Stimulated activated CD4-positive, alpha-beta T cell treated with anti-CD3 and anti-CD28 coated beads, TNF-alpha, amount 100 ng/mL, for 24 hours (primary cell): ENCODE measurements at places on chromosomes 3 and 15.

DNA sequence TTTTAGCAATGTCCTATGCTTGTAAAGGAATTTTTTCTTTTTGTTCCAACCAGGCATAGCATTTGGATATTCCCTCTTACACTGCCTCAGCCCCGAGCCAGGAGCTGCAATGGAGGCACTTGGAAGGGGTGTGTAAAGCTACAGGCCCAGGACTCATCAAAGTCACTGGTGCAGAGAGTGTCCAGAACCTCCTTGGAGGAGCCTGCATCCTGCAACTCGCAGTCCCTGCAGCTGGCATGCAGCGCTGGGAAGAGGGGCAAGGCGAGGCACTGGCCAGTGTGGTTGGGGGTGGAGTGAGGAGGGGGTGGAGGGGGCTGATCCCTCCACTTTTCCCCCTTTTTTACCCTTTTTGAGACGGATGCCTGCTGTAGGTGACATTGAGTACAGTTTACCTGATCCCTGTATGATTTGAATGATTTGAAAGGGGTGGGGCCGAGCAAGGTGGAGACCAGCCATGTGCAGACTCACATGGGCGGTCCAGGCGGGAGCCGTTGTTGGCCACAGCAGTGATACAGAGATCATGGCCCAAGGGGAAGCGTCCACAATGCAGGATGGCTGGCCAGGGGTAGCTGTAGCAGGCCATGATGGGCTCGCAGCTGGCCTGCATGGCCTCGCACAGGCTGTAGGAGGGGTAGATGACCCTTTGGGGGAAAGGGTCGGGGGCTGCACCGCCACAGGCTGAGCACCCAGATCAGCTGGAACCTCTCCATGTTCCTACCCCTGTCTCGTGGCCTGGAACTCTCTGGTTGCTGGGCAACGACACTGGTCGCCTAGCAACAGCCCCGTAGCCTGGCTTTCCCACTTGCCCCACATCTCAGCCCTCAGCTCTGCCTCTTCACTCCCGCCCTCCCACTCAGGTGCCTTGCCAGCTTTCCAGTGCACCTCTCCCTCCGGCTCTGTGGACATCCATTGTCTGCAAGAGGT is 7.9 kb downstream of the P4HTM start:
- no peak for DNase-seq

GRCh38 chr3:102068327-102068726 is 219.0 kb downstream of the NFKBIZ start:
- no peak for DNase-seq

- no peak for DNase-seq
These were observed 363 bp downstream of the EMC3 start for GRCh38 chr3:9986230-9986725.

DNA sequence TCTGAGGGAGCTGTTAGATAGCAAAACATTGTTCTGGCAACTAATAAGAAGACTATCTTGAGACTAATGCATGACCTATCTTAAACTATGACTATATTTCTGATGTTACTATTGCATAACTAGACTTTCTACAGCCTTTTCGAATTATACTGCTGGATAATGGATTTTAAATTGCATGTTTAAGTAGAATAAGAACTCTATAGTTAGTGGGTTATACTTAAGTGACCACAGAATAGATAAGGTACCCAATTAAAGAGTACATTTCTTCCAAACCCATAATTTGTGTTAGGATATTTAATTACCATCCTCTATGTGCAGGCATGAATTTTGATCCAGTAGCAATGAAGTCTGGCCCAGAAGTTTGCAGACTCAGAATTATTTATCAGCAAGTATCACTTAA is 44.6 kb upstream of the SPPL2A start:
- no peak for DNase-seq

GRCh38 chr3:29521751-29522150 is 240.9 kb downstream of the RBMS3 start:
- DNase-seq = no peak

GRCh38 chr15:97174886-97175540 is 785.5 kb upstream of the ARRDC4 start:
- DNase-seq = no peak

DNA sequence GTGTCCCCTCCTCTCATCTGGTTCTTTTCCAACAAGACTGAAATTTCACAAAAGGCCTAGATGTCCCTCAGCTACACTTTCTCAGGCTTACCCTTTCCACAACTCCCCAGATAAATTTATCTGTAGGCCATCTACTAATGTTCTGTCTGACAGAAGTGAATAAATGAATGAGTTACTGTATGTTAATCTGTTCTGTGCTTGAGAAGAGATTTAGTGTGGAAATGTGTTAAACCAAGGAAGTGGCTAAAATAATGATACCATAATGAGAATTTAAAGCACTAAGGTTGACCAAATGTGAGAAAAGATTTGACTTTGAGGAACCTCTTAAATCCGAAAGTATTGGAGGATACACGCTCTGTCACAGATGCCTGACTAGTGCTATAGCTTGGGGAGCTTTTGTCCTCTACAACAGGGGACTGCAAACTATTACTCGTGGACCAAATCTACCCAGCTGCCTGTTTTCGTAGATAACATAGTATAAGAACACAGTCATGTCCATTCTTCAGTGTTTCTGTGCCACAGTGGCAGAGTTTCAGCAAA is 74.8 kb upstream of the P2RY1 start:
- no peak for DNase-seq

- DNase-seq = no peak
These were observed 325.8 kb downstream of the KCNH8 start for GRCh38 chr3:19473971-19474580.

DNA sequence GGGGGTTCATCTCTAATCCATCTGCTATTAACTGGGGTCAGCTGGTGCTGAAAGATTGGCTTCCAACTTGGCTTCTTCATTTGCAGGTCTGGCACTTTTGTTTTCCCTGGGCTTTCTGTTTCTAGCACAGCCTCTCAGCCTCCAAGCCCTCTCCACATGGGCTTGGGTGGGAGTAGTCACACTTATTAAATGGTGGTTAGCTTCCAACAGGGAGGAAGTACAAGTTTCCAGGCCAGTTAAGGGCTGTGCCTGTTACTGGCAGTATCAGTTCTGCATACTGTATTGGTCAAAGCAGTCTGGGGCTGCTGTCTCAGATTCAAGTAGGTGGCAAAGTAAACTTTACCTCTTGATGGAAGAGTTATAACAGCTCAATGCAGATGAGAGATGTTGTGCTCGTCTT is 627.1 kb upstream of the CCDC54 start:
- DNase-seq = no peak

DNA sequence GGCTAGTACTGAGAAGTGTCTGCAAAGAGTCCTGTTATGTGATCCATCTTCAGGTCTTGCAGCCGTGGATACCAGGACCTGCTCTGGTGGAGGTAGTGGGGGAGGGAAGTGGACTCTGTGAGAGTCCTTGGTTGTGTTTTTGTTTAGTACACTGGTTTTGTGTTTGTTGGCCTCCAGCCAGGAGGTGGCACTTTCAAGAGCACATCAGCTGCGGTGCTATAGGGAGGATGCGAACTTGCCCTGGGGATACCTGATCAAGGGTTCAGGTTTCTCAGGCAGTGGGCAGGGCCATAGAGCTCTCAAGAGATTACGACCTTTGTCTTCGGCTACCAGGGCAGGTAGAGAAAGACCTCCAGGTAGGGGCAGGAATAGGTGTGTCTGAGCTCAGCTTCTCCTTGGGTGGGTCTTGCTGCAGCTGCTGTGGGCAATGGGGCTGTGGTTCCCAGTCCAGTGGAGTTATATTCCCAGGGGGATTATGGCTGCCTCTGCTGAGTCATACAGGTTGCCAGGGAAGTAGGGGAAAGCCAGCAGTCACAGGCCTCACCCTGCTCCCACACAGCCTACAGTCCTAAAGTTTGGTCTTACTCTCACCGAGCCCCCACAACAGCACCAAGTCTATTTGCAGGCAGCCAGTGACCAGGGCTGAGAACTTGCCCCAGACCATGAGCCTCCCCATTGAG is 132.8 kb upstream of the NPHP3 start:
- DNase-seq = no peak

GRCh38 chr15:29835301-29835700 is 13.0 kb upstream of the TJP1 start:
- DNase-seq = no peak

DNA sequence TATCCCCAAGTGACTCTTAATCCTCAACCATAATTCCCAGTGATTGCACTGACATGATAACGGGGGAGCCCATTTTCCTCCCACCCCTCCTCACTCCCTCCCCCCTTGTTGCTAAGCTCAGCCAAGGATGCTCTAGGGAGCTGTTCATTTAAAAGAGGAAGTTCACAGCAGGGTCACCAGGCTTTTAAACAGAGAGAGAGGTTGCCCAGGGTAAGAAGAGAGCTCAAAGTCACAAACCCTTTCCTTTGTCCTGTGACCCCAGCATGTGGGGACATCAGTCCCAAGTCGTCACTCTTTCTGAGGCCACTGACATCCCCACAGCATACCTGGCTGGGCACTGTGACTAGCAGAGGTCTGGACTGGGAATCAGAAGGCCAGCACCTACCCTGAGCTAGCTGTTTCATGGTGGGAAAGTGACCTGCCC is 144.1 kb downstream of the RORA start:
- no peak for DNase-seq

DNA sequence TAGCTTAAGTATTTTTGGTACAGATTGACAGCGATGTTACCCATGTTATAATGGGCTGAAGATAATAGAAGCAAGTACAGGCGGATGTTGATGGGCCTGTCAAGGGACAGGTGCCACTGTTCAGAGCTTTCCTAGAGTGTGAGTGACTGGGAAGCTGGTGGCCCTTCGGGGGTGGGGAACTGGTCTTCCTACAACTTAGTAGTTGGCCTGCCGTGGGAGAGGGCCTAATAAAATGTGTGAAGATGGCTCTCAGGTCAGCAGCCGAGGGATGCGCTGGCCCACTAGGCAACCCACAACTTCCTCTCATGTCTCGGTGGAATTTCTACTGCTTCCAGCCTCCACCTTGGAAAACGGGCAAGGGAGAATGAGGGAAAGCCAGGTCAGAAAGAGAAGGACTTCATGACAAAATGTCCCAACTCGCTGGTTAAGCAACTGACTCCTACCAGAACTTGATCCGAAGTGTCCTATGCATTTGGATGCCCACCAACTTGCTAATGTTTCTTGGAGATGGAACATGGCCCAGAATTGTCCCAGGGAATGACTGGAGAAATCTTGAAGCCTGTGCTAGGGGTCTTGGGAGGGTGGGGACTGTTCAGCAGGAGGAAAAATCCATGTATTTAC is 1.4 kb downstream of the GYG1 start:
- DNase-seq = no peak

- DNase-seq = no peak
These were observed 30.7 kb upstream of the TNIK start for GRCh38 chr3:171490901-171491300.

DNA sequence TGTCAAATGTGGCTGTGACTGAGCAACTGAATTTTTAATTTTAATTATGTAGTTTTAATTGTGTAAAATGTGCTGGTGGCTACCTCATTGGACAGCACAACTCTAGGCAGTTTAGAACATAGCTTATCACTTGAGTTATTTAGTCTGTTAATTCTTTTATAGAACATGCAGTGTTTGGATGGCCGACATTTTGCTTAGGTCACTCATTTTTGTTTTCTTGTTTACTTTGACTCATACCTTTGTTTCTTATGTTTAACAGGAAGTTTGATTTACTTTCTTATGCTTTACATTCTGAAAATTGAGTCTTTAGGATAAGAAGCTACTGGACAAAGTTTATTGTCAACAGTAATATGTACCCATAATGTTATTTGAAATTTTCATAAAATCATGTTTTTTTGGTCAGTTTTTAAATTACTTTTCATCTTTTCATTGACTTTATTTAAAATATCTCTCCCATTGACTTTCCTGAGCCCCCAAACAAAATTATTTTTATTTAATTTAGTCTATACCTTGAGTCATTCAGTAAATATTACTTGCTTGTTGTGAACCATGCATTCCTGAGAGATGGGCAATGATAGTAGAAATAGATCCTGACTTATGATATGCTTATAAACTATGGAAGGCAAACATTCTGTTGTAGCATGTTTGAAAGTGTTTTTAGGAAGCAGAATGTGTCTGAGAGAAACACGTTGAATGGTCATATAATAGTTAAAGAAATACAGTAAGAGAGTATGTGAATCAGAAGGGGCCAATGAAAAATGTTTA is 60.6 kb downstream of the TCF12 start:
- DNase-seq = no peak

GRCh38 chr3:154625756-154626155 is 195.8 kb upstream of the GPR149 start:
- no peak for DNase-seq

- DNase-seq = no peak
These were observed 512.0 kb upstream of the ZNF385D start for GRCh38 chr3:22263042-22263441.

DNA sequence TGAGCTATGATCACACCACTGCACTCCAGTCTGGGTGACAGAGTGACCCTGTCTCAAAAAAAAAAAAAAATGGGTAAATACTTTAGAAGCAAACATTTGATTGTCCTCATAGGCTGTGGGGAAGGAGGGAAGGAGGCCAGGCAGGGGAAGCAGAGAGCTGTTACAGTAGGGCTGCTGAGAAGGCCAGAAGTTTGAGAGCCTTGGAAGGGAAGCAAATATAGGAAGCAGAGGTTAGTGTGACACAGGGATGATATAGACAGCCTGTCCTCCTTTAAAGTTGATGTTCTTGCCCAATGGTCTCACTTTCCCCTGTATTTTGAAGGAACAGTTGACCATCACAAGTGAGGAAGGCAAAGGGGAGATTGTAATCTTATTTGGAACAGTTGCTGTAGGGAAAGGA is 5.3 kb upstream of the ALPK3 start:
- no peak for DNase-seq

DNA sequence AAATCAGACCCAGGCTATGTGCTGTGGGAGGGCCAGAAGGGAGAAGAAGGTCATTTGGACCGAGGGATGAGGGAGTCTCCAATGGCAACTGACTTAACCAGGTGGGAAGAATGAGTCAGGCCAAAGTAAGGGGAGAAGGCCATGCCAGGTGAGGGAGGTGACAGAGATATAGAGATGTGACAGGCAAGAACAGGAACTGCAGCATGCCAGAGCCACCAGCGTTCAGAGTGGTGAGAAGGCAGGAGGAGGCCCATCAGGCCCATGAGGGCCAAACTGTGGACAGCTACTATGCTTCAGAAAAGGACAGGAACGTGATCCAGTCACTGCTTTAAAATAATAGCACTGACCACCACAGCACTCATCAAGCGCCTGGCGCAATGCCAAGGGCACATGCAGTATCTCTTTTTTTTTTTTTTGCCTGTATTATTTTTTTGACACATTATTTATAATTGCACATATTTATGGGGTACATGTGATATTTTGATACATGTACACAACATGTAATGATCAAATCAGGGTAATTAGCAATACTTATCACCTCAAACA is 154.3 kb upstream of the IGF1R start:
- DNase-seq = no peak

DNA sequence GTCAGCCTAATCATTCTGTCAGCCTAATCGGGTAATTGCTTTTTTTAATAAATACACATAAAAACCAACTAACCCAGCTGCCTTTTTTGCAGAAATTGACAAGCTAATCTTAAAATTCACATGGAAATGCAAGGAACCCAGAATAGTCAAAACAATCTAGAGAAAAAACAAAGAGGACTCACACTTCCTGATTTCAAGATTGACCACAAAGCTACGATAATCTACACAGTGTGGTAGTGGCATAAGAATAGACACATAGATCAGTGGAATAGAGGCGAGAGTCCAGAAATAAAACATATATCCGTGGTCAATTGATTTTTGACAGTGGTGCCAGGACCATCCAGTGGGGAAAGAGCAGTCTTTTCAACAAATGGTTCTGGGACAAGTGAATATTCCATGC is 2.4 kb upstream of the C3orf20 start:
- DNase-seq = no peak
